ENCODE measurements at places on chromosomes 4 and X. TPM values are rescaled to one million over a fixed set of nuclear protein-coding genes. Genes with fewer than 3 reads are reported as not detected.

DNA sequence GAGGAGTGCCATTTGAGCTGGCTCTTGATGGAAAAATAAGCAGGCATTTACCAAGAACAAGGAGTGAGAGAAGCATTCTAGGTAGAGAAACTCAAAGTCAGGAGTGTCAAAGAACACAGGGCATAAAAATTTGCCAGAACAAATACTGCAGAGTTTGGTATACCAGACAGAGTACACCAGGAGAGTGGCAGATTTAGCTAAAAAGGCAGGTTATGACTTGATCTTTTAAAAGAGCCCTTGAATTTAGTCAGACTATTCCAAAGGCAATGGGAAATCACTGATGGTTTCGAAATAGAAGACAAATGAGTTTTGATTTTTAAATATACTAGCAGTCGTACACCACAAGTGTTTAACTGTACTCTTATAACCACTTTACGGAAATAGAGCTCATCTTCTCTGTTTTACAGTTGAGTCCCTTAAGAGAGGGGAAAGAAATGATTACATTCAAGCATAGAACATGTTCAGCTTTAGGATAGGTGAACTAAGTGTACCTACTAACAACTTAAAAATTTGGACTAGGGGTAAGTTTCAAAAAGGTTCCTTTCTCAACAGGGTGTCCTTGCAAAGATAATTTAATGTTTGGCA lies 10.2 kb downstream of the UBE2D3 start:
- no peak for DNase-seq

DNA sequence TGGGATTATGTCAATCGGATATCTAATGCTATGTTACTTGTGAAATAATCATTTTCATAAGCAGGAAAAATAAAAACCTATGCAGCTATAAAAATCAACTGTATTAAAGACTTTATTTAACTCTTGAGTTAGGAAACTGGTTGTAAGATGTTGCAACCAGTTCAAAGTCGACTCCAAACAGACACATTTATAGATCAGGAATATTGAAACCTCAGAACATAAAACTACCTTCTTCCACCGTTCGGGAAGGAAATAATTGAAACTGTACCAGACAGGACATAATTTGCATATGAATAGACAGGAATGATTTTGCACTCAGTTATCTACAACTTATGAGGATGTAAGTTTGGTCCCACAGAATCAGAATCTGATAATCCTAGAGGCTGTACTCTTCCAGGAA lies 181.8 kb upstream of the STS start:
- DNase-seq, result no peak

DNA sequence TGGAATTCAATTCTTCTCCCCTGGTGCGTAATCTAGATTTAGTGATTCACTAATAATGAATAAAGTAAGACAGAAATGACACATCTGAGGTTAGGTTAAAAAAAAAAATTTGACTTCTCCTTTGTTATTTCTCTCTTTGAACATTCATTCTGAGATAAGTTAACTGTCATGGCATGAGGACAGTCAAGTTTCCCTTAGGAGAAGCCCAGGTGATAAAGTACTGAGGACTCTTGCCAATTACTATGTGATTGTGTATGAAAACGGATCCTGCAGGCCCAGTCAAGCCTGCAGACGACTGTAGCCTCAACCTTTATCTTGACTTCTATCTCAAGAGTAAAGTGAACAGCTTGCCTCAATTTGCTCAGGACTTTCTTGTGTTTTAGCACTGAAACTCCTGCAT lies 293.2 kb downstream of the PRR32 start:
- DNase-seq, result peak; percentile 0

- no peak for DNase-seq
These were observed 120.3 kb upstream of the USP9X start for GRCh38 chrX:40964633-40965586.

Gene NMU
- total RNA-seq, result 0.79 TPM

DNA sequence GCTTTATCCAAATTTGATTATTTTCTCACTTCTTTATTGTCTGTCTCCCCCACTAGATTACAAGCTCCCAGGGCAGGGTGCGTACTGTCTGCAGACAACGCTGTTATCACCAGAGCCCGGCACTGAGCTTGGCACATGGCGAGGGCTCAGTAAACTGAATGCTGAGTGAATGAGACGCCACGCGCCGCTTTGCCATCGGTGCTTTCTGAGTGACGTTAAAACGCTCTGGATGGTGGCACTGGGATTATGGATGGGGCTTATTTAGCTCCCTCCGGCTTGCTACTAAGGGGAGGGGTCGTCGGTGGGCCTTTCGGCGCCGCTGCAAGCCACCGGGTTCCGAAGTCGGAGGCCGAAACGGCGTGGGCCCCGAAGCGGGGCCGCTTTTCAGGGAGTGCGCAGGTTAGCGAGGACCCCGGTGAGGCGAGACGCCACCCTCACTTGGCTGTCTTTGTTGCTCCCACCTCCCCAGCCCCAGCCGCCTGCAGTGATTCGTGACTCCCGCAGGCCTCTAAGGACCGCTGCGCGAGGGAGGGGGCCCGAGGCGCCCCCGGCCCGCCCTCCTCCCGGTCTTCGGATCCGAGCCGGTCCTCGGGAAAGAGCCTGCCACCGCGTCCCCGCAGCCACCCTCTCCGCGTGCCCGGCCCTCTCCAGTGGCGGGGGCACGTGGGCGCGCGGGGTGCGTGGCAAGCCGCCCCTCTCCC lies 569 bp upstream of the FHL1 start:
- DNase-seq, result no peak

DNA sequence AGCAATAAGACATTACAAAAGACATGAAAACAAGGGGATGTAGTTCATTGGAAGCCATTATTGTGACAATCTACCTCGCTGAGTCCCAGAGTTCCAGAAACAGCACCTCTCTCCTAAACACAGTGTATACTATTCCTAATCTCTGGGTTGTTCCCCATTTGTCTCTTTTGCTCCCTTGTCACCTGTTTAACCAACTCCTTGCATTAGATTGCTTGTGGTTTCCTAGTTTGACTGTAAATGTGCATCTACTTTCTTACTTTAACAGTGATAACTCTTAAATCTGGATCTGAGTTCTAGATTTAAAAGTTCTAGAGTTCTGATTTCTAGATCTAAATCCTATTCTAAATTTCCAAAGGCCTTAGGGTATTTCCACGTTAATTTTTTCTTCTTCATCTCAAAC lies 71.6 kb upstream of the TET2 start:
- DNase-seq, result no peak

Measured in urinary bladder (tissue), 4 donors.